ENCODE measurements at places on chromosomes 2 and 18.

DNA sequence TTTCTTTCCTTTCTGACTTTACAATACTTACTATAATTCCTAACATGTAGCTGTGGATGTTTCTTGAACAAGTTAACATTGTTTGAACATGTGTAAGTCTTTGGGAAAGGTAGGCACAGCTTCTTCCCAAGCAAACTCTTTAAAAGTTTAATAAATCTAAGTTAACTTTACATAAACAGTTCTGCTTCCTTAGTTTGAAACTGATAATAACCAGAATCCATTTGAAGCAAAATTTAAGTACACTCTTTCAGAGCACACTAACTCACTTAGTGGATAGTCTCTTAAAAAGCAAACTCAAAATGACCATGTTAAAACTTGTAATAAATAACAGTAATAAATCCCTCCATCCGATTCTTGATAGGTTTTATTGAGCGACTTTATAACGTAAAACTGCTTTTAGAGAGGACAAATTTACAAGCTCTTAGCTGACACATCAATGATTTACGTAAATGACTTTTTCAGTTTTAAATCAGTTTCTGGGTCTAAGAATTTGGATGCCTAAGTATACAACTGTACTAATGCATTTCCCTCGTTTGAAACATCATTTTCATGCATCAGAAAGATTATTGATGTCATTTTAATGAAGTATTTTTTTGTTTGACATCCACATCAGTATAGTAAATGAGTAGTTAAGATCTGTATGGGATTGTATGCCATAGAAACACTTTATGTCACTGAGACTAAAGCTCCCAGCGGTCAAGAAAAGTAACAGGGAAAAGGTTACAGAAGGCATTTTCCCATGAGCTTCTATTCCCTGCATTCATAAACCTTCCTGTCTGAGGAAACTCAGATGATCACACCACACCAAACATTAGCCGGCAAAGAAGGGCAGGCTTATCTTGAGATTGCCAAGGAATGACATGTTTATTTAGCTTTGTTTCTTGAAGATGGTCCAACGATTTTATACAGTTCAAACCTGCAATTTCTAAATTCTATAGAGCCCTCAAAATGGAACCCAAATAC lies 67.5 kb downstream of the PDE1A start:
- DNase-seq, result no peak

DNA sequence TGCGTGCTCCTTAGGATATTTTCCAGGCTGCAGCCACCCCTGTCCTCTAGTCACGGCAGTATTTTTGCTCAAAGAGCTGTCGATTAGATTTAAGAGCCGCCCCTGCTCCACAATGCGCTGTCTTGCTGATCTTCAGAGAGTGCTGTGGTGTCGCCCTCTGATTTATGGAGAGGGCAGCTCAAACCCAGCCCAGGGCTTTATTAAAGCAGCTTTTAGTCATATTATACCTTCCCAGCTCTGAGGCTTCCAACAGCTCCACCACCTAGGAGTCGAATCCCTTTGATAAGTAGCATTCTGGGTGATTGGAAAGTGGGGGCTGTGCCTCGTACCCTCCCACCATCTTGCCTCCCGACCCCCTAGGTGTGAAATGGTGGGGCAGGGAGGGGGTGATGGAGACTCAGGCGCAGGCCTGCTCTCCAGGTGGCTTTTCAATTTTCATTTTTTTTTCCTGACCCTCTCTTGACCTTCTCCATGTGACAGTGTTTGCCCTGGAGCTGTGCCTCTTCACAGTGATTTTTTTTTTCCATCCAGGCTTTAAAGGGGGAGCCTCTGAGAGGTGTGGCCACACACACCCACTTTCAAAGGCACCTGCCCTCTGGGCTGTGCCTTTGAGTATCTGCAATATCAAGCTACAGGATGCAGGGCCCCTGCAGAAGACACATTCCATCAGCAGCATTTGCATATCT lies 53.1 kb upstream of the NRP2 start:
- DNase-seq, result no peak

- DNase-seq, result no peak
Measured at GRCh38 chr18:39037925-39038324, 1472.3 kb upstream of the CELF4 start.

DNA sequence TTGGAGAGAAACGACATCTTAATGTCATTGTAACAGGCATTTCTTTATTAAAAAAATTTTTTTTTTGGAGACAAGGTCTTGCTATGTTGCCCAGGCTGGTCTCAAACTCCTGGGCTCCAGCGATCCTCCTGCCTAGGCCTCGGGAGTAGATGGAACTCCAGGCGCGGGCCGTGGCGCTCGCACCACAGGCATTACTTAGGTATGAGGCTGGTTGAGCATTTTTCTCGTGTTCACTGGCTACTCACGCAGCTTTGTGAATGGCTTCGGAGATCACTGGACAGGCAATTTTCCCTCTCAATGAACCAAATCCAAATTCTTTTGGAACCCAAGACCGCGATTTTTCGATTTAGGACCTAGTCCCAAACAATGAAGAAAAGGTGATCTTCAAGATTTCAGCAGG lies 795 bp upstream of the TCF7L1 start:
- no peak for DNase-seq

DNA sequence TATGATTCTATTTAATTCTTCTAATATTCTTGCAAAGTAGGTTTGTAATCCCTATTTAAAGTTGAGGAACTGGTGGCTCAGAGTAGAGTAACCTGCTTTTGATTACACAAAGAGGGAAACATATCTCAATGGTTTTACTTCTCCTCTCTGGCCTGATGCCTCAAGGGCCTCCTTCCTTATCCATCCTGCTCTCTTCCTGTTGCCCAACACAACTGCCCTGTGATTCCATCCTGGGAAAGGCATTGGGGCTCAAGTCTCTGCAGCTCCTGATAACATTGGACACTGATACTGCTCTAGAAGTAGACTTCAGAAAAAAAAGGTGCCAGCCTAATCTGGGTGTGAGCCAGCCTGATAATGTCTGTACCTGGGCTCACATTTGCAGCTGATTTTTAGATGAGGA lies 75.8 kb downstream of the RDH14 start:
- DNase-seq, result no peak

DNA sequence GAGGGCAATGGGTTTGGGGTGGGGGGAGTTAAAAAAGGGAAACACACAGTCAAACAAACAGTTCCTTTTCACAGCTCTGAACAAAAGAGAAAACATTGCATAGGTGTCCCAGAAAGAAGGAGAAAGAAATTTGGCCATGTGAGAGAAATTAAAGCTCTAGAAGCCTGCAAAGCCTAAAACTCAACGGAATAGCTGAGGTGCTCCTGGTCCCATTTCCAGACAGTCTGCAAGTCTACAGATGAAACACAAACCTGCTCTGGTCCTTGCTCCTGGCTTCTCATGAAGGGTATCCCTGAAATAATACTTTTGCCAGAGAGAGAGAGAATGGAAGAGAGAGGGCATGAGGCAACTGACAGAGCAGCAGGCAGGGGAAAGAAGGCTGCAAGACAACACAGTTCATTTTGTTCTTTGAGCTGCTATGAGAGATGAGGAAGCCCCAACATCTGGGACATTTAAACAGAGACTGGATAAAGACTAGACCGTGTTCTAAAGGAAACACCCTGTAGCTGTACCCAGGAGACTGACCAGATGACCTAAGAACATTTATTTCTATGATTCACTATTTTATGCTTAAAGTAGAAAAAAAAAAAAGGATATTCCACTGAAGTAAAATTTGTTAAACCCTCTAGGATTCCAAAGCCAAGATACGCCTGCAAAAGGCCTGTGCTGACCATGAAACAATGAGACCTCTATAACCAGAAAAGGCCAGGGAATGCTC lies 57.3 kb upstream of the CYP26B1 start:
- DNase-seq, result no peak

DNA sequence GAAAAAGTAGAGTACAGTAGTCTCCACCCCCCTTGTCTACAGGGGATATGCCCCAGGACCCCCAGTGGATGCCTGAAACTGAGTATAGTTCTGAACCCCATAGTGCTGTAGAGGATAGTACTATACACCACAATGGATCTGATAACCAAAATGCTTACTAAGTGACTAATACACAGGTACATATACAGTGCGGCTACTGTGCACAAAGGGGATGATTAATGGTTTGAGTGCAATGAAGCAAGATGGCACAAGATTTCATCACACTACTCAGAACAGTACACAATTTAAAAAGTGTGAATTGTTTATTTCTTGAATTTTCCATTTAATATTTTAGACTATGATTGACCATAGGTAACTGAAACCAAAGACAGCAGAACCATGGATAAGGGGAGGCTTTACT lies 446.9 kb upstream of the NRP2 start:
- DNase-seq, result no peak

DNA sequence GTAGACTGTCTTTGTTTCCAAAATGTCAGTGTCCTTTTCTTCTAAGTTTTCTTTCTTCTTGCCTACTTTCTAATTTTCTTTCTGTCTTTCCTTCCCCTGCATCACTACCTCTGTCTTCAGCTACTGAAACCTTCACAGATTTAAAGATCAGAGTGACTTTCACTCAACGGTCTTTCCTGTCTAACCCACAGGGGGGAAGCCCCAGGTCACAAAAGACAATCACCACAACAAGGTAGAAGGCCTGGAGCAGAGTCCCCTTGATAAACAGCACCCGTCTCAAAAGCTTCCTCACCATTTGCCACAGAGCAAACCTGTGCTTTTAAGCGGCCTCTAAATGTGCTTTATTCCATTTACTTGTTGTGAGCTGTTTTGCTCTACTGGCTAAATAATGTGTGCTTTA lies 665.4 kb downstream of the BCL11A start:
- DNase-seq, result peak; percentile 11

GRCh38 chr2:100802066-100802465 lies 17.9 kb upstream of the NPAS2 start:
- no peak for DNase-seq

- DNase-seq, result no peak
Measured at GRCh38 chr18:45854036-45854586, 28.6 kb downstream of the SIGLEC15 start.

DNA sequence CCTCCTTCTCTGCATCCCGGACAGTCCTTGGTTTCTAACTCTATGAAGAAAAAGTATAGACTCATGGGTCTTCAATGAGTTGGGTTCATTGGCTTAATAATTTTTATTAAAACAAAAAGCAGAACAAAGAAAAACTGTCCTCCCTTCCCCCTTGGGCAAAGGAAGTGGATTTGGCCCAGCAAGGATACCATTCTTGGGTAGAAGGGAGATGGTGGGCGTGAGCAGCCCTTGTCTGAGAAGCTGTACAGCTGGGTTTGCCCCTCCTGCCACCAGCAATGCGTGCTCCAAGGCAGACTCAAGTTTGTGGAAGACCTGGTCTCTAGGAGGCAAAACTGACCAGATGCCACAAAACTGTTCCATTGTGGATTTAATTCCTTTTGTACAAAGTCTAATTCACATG lies 12.7 kb downstream of the PCARE start:
- DNase-seq, result no peak

GRCh38 chr2:11634584-11634983 lies 35.4 kb downstream of the NTSR2 start:
- no peak for DNase-seq

GRCh38 chr2:69221960-69222751 lies 164.9 kb downstream of the GFPT1 start:
- DNase-seq, result no peak

DNA sequence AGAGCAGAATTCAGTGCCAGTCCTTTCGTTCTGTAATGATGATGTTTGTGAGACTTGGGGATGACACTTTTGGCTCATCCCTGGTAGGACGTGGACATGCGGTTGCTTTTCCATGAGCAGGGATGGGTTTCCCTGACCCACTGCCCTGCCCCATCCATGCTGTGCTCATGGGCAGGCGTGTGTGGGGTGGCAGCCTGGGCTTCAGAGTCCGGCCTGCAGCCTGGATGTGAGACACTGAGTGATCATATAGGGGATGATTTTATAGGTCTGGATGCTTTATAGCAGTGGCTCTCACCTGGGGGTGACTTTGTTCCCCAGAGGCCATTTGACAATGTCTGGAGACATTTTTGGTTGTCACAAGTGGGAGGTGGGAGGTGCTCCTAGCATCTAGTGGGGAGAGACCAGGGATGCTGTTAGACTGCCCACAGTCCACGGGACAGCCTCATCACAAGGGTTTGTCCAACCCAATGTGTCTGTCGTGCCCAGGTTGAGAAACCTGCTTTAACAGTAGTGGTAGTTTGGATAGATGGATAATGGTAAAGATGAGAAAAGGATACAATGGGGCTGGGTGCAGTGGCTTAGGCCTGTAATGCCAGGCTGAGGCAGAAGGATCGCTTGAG lies 38.9 kb downstream of the LDLRAD4 start:
- DNase-seq, result no peak

- DNase-seq, result no peak
Measured at GRCh38 chr2:188695953-188696352, 278.2 kb upstream of the COL3A1 start.

DNA sequence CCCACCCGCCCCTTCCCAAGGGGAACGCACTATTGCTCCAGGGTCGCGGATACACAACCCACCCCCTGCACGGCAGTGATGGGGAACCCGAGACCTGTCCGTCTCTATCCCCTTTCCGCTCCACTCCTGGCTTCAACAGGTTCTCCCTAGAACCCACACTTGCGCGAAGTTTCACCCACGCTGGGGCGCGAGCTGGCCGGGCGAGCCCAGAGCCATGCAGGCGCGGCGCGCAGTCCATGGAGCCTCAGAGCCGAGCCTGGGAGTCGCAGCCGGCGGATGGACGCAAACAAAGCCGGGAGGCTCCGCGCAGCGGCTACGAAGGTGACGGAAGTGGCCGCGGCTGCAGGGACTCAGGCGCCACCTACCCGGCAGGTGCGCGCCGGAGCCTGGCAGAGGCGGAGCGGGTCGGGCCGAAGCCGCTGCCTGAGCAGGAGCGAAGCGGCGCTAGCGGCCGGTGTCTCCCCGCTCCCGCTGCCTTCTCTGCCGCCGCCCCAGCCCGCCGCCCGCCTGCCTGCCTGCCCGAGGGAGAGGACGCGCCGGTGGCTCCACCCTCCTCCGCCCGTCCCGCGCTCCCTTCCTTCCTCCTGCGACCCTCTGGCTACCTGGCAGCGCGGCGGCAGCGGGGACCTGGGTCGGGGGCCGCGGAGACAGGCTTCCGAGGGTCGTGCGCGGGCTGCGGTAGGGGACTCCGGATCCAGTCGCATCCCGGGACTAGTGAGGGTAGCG lies 14.0 kb downstream of the ALPG start:
- DNase-seq, result no peak

GRCh38 chr2:172929644-172930043 lies 146.0 kb upstream of the MAP3K20 start:
- no peak for DNase-seq

- no peak for DNase-seq
Measured at GRCh38 chr2:220533485-220533884, 906.1 kb downstream of the SLC4A3 start.

- no peak for DNase-seq
Measured at GRCh38 chr2:149080099-149080498, 41.6 kb downstream of the LYPD6B start.

Measured in central memory CD8-positive, alpha-beta T cell (primary cell).